ENCODE measurements at places on chromosomes 6 and 20.

DNA sequence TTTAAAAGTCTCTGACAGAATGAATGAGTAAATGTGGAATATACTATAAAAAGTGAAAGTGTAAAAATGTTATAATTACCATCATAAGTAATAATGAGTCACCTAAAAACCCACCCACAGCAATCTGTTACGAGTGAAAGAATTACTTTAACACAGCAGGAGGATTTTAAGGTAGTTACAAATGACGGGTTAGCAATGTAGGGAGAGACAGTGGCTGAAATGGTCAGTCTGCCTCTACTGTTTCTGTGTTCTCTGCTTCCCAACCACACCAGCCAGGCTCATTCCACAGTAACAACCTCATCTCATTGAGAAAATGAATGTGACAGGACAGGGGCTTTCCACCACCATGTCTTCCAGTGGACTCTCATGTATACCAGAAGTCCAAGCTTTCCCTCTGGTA is 124.4 kb upstream of the KCNK16 start:
- no peak for DNase-seq

GRCh38 chr20:50655311-50655880 is 35.9 kb downstream of the RIPOR3 start:
- no peak for DNase-seq

- no peak for DNase-seq
Measured at GRCh38 chr6:159608961-159609651, 83.9 kb downstream of the SOD2 start.

DNA sequence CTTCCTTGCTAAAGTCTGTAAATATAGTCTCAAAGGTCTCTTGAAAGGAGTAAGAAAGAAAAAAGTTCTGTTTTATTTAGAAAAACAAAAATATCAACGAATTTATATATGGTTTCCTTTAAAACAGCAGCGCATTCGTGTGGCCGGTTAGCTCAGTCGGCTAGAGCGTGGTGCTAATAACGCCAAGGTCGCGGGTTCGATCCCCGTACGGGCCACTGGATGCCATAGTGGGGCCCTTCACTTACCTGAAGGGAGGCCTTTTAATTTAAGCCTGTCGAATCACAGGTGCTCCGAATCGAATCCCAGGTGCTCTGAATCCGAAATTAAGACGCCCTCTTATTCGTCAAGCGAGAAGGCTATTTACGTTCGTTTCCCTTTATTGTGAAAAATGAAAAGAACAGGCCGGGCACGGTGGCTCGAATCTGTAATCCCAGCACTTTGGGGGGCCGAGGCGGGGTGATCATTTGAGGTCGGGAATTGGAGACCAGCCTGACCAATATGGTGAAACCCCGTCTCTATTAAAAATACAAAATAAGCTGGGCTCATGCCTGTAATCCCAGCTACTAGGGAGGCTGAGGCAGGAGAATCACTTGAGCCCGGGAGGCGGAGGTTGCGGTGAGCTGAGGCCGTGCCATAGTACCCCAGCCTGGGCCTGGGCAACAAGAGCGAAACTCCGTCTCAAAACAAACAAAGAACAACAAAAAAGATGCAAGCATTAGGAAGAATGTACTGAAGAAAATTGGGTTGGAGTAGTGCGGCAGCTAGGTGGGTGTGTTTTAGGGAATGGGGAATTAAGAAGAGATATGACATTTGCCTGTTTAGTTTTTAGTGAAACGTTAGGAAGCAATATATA is 195.8 kb upstream of the ZNF184 start:
- no peak for DNase-seq

GRCh38 chr6:162100096-162100495 is 627.5 kb downstream of the PRKN start:
- DNase-seq: no peak

DNA sequence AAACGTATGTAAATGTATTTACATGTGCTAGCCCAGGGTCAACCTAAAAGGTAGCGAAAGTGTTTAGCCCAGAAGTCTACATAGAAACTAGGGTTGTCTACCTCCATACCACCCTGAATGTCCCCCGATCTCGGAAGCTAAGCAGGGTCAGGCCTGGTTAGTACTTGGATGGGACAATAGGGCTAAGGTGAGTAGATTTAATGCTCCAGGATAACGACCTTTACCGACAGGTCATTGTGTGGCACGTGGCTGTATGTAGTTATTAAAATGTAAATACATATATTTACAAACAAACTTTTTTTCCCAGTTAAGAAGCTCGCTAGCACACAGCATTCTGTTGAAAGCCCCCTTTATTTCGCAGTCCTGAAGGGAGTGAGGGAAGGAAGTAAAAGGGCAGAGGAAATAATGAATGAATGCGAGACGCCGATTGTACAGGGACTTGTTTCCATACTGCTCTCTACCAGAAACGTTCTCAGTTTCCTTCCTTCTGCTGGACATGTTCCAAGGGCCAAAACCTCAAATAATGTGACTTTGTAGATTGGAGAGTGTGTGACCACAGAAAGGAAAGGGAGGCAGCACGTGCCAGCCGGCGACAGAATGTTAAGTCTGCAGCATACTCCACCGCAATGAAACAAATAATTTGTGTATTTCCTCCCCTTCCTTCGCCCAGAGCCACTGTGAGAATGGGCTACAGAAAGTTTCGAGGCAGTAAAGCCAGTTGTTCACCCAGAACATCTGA is 612 bp downstream of the ADAT2 start:
- no peak for DNase-seq

DNA sequence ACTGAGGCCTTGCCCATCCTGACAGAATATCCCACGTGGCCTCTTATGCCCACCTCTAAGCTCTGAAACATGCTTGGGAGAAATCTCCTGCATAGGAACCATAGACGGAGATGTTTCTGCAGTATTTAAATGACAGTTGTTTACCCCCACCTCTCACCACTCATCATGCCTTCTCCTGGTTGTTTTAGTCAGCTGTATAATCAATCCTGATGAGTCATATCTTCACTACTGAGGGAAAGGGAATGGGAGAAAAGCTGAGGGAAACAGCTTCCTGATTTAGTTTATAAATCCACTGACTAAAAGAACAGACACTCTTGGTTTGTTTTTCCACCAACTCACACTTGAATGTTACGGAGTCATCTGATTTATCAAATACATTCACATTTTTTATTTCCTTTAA is 113.2 kb upstream of the TENT5A start:
- no peak for DNase-seq

DNA sequence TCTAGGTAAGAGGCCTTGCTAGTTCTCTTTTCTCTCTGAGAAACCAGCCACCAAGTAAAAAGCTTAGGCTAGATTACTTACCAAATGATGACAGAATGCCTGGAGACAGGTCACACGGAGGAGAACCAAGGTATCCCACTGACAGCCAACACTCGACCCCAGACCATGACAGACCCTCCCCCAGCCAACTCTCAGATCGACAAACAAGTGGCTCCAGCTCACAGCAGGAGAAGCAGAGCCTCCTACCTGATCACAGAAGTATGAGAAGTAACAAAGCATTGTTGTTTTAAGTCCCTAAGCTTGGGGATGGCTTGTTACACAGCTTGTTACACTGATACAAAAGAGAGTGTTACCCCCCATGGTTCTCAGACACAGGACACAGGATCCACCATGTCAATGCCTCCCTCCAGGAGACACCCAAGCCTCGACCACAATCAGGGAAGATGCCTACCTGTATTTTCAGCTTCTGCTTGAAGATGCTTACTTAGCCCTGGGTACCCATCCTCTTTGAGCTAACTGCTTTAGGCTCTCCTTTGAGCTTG is 423.8 kb upstream of the JARID2 start:
- DNase-seq: no peak

GRCh38 chr20:877814-878213 is 38.3 kb downstream of the ANGPT4 start:
- no peak for DNase-seq

- no peak for DNase-seq
Measured at GRCh38 chr20:6333110-6333509, 210.3 kb upstream of the FERMT1 start.

- DNase-seq: no peak
Measured at GRCh38 chr20:62631336-62632308, 10.7 kb upstream of the SLCO4A1 start.

DNA sequence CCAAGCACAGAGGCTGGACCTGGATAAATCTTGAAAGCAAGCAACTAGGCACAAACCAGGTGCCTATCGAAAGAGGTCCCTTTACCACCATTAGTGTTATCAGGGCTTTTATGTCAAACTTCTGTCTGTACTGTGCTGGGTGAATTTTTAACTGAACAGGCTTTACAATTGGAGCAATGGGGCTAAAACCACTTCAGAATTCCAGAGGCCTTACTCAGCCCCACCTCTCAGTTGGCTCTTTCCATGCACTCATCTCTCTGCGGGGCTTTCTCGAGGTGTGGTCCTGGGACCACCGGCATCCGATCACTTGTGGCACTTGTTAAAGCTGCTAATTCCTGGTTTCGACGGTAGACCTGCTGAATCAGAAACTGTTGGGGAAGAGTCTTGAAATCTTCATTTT is 232.5 kb downstream of the SOX4 start:
- no peak for DNase-seq

- no peak for DNase-seq
Measured at GRCh38 chr6:160348223-160349019, at the start of gene SLC22A3. Gene SLC22A3, plus strand, starts transcription at chr6:160348378. Its CDS starts 42 bp downstream, at chr6:160348420.

DNA sequence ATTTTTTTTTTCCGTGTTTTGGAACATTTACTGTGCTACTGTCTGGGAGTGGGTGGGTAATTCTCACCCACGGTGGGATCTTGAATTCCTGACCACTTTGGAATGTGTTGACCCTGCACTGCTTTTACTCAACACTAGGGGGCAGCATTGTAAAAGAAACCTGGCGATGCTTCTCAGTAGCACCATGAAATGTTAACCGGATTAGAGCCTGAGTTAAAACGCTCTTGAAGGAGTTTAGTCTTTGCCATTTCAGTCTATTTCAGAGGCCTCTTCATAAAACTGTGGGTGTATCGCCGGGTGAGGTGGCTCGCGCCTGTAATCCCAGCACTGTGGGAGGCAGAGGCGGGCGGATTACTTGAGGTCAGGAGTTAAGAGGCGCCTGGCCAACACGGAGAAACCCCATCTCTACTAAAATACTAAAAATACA is 114.4 kb upstream of the PRND start:
- no peak for DNase-seq

DNA sequence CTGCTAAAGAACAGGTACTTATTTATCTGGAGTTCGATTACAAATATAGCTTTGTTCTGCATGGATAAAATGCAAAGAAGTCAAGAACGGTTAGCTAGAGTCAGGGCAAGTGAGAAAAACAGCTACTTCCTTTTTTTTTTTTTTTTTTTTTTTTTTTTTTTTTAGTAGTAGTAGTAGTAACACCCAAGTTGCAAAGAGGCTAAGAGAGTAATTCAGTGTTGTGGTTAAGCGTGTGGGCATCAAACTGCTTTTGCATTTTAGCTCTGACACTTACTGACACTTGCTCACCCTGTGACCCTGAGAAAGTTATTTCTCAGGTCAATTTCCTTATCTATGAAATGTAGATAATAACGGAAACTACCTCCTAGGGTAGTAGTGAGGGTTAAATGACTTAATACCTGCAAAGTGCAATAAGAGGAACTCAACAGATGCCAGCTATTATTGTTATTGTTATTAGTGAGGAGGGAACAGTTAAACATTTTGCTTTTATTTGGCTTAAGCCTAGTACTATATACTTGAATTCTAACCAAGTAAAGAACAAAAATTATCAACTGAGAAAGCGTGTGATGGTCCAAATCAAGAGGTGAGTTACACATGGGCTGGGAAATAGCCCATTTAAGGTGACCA is 86.7 kb upstream of the BACH2 start:
- DNase-seq: no peak

GRCh38 chr6:166486536-166486880 is 100.0 kb downstream of the RAMACL start:
- no peak for DNase-seq

- DNase-seq: no peak
Measured at GRCh38 chr6:121748376-121748775, 312.9 kb downstream of the GJA1 start.

GRCh38 chr20:46174469-46175126 is 56.5 kb downstream of the CD40 start:
- no peak for DNase-seq

- DNase-seq: no peak
Measured at GRCh38 chr6:131295081-131295480, 159.8 kb downstream of the AKAP7 start.

- no peak for DNase-seq
Measured at GRCh38 chr6:117951783-117952182, 44.7 kb downstream of the SLC35F1 start.

- DNase-seq: no peak
Measured at GRCh38 chr6:160124605-160125004, 3.0 kb downstream of the SLC22A1 start.

GRCh38 chr6:137949686-137950390 is 82.8 kb downstream of the TNFAIP3 start:
- no peak for DNase-seq

GRCh38 chr6:135141728-135142127 is 39.4 kb upstream of the MYB start:
- DNase-seq: no peak

DNA sequence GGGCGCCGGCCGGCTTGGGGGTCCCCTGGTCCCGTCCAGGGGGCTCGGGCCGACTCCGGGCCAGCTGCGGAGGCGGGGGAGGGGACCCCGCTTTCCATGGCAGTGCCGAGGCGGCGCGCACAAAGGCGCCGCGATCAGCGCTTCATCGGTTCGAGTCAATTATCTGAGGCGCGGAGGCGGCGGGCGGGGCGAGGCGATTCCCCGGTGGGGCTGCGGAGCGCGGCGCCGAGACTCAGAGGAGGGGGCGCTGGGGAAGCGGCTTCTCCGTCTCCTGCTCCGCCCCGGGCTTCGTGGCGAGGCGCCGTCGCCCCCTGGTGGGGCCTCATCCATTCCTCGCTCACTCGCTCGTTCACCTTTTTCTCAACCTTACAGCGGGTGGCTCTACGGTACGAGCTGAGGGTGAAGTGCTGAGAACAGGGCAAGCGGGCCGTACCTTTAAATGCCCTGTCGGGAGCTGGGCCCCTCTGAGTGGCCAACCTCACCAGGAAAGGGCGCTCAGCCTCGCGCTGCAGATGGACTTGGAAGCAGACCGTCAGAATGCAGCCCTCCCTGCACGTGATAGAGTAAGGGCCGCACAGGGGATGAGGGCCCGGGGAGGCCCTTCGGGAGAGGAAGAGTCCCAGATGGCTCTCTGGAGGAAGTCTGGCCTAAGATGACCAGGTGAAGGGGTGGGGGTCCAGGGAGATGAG is 39.9 kb downstream of the SLC52A3 start:
- no peak for DNase-seq

- no peak for DNase-seq
Measured at GRCh38 chr6:103335412-103335811, 1524.3 kb downstream of the HACE1 start.

DNA sequence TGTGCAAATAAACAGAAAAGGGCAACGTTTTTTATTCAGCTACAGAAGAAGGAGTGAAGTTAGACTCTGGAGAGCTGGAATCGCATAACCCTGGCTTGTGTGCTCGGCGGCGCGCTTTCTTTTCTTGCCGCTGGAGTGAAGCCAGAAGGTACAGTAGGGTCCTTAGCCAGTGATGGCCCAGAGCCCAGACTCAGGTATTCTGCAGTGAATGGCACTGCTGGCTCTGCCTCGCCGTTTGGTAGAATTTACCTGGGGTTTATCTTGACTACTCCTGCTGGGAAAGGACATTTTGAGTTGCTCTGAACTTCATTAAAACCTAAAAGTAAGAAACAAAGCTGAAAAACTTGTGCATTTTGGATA is 56.9 kb upstream of the TIAM2 start:
- DNase-seq: no peak

- no peak for DNase-seq
Measured at GRCh38 chr20:57190536-57191264, 75.7 kb downstream of the BMP7 start.
